ENCODE measurements at places on chromosomes 16 and 17.

DNA sequence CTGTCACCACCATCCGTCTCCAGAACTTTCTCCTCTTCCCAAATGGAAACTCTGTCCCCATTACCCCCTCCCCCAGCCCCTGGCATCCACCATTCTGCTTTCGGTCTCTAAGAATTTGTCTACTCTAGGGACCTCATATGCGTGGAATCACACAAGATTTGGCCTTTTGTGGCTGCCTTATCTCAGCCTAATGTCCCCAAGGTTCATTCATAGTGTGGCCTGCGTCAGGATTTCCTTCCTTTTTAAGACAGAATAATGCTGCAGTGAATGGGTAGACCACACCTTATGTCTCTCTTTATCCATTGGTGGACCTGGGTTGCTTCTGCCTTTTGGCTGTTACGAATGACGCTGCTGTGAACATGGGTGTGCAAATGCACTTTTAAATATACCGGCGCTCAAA is 139.7 kb upstream of the PLCG2 start:
- no peak for DNase-seq

- no peak for DNase-seq
These were observed 14.1 kb upstream of the NGFR start for GRCh38 chr17:49480836-49481615.

- no peak for DNase-seq
These were observed 52.1 kb downstream of the CUEDC1 start for GRCh38 chr17:57902800-57903759.

GRCh38 chr16:23509441-23509754 is 896 bp downstream of the GGA2 start:
- no peak for DNase-seq

GRCh38 chr17:10673312-10673711 is 16.2 kb upstream of the MYH3 start:
- no peak for DNase-seq

GRCh38 chr17:60147553-60148223 is 2.1 kb upstream of the CA4 start:
- no peak for DNase-seq

- DNase-seq: no peak
These were observed 432.3 kb downstream of the TMEM114 start for GRCh38 chr16:8158051-8158450.

DNA sequence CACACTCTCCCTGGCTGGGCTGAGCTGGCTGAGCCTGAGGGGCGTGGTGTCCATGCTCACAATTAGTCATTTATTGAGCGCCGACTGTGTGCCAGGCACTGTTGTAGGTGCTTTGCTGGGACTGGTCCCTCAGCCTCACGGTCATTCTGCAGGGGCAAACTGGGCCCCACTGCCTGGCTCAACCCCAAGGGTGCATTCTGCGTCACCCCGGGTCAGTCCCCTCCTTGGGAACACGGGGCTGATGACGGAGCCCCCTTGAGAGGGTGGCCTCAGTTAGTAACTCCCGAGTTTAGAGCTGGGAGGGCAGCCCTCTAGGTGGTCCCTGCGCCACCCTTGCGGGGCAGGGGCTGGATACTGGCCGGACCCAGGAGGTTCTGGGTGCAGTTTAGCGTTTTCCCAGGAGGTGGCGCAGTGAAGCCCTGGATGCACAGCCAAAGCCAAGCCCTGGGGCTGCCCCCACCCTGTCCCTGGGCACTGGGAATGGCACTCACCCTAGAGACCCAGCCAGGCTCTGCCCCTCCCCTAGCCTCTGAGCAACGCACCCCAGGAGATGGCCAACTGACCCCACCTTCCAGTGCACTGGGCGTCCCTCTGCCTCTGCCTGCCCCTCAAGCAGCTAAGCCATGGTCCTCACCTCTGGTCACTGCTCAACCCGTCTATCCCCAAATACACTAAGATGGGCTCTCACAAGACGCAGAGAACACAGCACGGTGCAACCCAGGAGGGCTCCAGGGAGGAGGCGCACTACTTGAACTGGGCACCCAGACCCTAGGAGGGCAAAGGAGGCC is 243.2 kb upstream of the GSE1 start:
- peak; percentile 61 for DNase-seq

DNA sequence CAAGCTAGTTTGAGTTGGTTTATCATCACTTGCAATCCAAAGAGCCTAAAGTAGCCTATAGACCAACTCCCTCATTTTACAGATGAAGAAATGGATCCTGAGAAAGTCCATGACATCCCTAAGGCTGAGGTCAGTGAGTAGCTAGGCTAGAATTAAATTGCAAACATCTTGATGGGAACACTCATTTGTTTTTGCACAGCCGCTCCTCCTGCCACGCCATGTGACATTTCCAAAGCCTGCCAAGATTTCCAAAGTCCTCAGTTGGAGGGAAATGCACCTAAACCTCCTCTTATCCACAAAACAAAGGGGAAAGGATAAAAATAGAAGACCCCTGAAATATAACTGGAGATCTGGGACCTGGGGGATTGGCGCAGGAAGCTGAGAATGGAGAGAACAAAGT is 15.0 kb downstream of the TMEM92 start:
- no peak for DNase-seq

GRCh38 chr16:57273826-57274225 is 10.6 kb downstream of the PLLP start:
- no peak for DNase-seq

- no peak for DNase-seq
These were observed 5.4 kb downstream of the DYNC1LI2 start for GRCh38 chr16:66746048-66746447.

DNA sequence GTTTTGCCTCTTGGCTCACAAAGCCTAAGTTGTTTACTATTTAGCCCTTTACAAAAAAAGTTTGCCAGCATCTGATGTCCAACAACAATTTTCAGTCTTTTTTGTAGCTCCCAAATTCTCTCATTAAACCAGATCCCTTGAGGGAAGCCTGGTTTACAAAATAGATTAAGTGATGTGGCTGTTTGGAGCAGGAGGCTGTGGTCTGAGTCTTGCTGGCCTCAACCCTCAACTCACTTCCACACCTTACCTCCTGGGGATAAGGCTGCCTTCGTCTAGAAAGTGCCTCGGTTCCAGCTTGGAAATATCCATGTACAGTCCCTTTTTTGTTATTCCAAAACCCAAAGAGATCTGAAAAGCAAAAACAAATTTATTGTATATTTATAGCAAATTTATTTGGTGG is 138.4 kb downstream of the WWOX start:
- no peak for DNase-seq

DNA sequence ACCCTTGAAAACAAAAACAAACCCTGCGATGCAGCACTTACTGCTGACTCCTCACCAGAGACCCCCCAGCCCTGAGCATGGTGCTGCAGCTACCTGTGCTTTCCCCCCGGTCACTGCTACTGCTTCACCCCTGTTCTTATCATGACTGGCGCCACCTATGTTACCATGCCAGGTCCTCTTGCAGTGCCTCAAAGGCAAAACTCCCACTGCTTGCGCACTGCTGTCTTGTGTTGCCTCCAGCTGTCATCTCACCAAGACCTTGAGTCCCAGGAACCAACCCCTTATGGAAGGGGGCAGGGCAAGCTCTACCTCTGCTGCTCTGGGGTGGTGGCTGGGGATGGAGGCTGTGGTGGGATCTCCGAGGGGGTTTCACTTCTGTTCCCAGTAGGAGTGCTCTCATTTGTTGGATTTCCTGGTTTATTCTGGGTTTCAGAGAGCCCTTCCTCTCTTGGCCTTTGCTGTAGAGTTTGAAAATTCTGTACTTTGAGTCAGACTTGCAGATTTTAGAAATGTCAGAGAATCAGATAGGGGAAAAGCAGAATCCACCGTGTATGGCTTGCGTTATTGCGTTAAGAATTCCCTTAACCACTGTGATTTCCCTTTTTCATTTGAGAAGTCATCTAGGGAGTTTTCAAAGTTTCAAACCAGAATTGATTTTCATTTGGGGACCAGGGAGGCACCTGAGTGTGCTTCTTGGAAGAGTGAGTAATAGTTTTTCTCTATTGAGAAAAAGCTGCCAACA is 96.6 kb downstream of the SPECC1 start:
- no peak for DNase-seq

DNA sequence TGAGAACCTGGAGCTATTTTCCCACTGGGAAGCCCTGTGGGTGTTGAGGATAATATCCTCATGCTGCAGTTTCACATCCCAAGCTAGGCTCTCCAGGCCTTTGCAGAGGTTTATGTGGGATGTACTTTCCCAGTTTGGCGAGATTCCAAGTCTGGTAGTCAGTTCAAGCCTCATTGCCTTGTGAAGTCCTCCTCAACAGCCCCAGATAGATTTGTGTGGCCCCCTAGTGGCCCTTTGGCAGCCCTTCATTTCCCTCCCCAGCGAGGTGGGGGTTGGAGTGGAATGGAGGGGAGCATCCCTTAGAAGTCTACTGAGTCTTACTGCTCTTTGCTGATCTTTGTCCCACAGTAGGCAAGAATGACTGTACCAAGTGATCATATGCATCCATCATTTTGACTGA is 137.9 kb downstream of the CDH11 start:
- peak; percentile 80 for DNase-seq

- no peak for DNase-seq
These were observed 40.9 kb upstream of the C16orf78 start for GRCh38 chr16:49332589-49333258.

- DNase-seq: peak; percentile 31
These were observed 22.2 kb downstream of the ADAM11 start for GRCh38 chr17:44780845-44781480.

GRCh38 chr17:40448213-40448638 is 5.0 kb downstream of the IGFBP4 start:
- no peak for DNase-seq

GRCh38 chr16:21643785-21644184 is 8.6 kb downstream of the IGSF6 start:
- no peak for DNase-seq

GRCh38 chr17:17445925-17446665 is 30.7 kb upstream of the MED9 start:
- DNase-seq: no peak

GRCh38 chr17:59825533-59826322 is 67.0 kb downstream of the TUBD1 start:
- DNase-seq: no peak

DNA sequence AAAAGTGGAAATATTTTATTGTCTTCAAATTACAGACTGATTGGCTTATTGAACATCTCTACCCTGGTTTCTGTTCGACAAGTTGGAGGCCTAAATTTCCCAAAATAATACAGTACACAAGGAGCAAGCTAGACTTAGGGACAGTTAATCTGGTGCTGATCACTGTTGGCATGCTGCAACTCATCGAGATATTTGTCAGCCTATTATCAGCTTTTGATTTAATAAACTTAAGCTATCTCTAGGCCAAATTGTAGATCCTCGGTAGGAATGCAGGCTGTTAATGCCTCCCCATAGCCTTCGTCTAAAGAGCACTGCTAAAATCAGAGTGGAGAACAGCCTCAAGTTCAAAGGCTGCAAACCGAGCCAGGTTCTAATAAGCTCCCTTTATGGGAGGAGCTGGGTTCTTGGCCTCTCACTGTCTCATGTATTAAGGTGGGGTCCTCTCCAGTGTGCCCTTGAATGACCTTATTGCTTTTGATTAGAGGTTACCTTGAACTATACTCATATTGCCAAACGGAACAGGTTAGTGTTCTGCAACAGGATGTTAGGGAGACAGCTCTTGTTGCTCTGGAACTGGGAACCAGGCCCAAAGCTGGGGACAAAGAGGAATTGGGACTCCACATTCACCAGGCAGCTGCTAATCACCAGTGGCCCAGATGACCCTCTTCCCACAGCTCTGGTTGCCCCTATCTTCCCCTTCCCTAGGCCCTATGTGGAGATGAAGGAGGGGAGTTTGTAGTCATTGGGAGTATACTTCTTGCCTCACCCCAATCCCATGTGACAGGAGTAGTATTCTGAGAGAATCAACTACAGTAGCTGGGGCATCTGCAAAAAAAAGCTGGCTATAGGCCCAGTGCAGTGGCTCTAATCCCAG is 69.5 kb upstream of the NOL11 start:
- DNase-seq: no peak

DNA sequence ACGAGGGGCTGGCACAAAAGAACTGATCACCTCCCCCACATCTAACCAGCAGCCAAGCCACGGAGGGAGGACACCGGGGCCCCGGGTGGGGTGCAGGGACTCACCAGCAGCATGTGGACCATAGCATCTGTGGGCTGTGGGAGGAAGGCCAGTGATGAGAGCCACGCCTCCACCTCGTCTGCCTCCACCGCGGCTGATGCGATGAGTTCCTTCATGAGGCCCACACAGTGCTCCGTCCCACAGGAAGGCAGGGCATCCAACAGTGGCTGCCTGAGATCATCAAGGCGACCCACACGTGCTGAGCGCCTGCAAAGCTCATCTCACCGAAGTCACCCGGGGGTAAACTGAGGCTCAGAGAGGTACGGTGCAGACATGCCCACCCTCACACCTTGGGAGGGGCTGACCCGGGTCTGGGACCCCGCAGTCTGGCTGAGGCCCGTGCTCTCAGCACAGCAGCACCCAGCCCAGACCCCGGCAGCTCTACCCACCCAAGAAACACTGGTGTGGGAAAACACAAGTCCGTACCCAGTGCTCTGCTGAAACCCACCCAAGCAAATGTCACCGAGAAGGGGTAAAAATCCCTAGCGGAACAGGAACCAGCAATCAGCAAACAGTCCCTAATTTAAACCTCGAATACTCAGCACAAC is 85.9 kb downstream of the LITAF start:
- no peak for DNase-seq

- no peak for DNase-seq
These were observed 94.5 kb downstream of the METRNL start for GRCh38 chr17:83173914-83174361.

GRCh38 chr17:4946312-4946976 is 1.9 kb downstream of the PFN1 start:
- no peak for DNase-seq

DNA sequence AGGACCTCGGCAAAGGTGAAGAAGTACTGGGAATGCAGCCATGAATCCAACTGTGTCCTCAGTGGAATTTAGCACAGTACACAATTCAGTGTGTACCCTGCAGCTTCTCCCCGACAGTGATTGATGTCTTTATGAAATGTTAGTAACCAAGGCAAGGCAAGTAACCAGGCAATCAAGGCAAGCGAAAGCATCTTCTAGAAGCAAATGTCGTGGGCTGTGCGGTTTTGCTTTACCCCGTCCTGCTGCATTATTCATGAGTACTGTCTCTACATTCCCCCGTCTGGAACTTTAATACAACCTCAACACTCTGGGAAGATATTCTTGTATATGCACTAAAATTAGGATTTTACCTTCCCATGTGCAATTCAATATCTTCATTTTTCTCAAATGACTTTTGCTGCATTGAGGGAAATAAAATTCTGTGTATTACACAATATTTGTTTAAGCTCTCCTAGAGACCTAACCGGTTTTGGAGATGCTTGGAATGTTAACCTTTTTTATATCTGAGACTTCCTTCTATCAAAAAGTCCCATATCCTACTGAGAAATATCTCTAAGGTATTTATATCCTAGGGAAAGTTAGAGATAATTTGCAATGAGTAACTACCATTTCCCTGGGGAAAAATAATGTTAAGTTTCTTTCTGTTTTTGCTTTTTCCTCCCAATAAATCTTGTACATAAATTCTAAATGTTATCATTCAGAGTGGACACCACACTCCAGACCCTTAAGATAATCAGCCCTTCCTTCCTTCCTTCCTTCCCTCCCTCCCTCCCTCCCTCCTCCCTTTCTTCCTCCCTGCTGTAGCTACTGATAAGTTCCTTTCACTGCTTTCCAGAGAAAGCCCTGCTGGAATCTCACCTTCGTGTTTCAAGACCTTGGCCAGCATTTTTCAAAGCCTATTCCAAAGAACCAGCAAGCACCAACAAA is 51.9 kb upstream of the ADORA2B start:
- no peak for DNase-seq
